ENCODE measurements at places on chromosomes 2 and 18.

- no peak for DNase-seq
Measured at GRCh38 chr2:165757906-165758675, 36.0 kb downstream of the GALNT3 start.

DNA sequence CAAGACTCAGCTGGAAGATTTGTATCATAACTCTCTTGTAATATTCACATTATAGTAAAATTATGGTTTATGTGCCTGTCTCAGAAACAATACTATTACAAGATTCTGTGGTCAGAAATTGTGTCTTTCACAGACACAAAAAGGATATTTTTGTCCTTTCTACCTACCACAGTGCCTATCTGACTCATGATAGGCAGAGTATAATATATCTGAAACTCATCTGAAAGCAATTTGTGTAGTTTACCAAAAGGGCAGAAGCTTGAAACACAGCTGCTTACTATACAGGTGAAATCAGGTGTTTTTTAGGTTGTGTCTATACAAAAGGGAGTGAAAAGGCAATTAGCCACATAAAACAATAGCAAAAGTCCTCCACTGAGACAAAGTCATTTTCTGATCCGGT, 10.9 kb downstream of the TMEM200C start:
- no peak for DNase-seq

- DNase-seq = no peak
Measured at GRCh38 chr2:98463551-98463971, 18.9 kb downstream of the INPP4A start.

DNA sequence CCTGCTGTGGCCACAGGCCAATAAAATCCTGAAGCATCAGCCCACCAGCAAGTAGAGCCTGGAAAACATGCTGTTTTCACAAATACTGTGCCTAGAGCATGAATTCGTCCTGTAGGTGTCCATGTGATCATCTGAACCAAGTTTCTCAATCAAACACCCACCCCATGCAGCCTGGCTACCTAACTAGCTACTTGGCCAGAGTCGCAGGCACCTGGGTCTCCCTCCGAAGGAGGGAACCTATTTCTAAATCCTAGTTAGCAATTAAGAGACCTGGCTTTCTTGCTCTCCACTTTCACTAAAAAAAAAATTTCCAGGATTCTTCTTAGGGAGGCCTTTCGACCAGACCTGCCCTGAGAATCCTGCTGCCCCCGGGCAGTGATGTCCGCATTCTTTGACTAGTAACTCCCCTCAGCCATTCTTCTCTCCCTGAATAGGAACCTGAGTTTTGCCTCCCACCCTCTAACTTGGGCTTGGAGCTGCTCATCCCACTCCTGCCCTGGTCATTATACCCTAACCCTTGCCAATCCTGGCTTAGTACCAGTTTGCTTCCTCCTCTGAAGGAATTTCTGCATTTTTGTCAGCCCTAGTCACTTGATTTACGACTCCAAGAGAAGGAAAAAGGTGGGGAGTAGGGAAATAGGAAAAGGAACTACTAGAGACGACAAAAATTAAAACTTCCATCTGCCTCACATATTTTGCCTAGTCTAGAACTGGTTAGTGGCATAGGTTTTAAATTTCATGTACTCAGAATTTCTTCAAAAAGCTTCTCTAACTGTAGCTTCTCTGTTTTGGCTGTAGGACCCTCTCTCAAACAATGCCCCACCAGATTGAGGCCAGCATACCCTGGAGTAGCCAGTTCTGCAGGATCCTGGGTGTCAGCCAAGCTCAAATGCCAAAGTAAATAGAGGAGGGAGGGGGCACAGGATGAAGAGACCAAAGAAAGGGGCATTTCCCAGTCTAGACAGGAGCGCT, 25.4 kb upstream of the TANK start:
- no peak for DNase-seq

DNA sequence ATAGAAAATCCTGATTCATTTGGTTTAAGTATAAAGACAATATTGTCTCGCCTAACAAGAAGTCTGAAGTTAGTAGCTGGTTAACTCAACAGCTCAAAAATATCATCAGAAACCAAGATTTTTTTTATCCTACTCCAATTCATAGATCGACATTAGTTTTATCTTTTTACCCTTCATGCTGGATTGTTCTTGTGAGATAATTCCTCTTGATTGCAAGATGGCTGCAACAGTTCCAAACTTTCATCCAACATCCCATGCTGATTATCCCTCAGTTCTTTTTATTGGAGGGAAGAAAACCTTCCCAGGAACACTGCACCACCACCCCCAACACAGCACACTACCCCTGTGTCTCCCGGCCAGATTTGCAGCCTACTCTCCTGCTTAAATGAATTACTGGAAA, 370.2 kb upstream of the RAB6C start:
- DNase-seq = no peak

Measured in GM06990 (cell line).